ENCODE measurements at places on chromosomes 5 and 9.
A peak's percentile ranks its signal among the peaks of the same experiment; 100 is the strongest.

GRCh38 chr5:74179179-74179578, 461.3 kb downstream of the ENC1 start:
- DNase-seq = peak; percentile 48

DNA sequence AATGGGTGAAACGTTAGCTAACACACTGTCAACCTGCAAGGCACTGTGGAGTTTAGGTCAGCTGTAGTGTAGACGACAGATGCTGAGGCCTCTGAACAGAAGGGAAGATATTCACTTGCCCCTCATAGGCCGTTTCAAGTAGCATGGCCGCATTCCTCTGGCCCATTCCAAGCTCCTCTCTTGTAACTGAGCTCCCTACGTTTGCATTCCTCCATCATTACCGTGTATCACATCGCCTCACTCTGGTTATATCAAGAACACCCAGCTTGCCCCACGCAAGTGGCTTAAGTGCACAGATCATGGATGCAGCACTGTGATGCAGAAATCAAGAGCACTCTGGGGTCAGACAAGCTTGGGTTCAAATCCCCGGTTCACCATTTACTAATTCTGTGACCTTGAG, 43.3 kb downstream of the PRELID2 start:
- no peak for DNase-seq

DNA sequence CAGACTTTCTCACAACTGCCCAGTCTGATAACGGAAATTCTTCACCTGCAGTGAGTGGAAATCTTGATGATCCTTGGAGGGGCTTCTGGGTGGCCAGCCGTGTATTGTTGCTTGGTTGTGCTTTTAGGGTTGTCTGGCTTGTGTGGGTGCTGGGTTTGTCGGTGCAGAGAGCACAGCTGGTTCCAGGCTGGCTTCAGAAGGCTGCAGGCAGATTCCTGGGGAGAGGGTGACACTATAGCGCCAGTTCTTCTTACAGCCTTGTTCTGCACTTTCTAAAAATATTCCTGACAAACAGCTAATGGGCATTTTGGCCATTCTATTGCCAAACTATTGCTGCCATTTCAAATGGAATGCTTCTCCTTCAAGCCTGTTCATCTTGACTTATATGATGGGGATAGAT, 99.3 kb downstream of the PDZD2 start:
- DNase-seq = no peak

DNA sequence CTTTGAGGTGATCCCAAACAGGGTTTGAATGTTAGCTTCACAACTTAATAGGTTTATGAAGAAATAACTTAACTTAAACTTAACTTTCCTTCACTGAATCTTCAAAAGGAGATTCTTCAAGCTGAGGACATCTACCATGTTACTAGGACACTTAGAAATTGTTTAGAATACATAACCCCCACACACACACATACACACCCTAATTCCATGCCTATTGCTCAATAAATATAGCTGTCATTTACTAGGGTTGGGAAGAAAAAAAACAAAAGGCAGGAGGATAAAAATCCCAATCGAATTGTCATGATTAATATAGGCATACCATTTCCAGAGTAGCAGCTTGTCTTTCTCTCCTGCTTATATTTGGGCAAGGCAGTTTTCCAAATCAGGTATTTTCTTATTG, 68.3 kb downstream of the ALDH1A1 start:
- DNase-seq = no peak

DNA sequence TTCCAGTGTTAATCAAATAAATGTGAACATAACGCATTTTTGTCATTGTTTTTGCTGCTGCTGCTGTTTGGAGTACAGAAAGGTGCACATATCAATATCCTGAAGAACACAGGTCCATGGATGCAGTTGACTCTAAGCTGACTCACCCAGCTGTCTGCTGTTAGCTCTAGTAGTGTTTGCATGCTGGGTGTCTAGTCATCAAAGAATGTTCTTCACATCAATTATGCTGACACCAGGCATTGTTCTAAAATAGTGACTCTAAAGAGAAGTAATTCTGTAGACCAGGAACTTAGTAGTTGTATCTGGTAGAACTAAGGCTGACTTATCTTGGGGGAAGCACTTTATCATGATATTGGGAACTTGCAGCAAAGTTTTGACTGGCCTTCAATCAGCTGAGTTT, 55.7 kb upstream of the DPYSL3 start:
- no peak for DNase-seq

- no peak for DNase-seq
Measured at GRCh38 chr9:127522727-127523126, 71.4 kb downstream of the LRSAM1 start.

DNA sequence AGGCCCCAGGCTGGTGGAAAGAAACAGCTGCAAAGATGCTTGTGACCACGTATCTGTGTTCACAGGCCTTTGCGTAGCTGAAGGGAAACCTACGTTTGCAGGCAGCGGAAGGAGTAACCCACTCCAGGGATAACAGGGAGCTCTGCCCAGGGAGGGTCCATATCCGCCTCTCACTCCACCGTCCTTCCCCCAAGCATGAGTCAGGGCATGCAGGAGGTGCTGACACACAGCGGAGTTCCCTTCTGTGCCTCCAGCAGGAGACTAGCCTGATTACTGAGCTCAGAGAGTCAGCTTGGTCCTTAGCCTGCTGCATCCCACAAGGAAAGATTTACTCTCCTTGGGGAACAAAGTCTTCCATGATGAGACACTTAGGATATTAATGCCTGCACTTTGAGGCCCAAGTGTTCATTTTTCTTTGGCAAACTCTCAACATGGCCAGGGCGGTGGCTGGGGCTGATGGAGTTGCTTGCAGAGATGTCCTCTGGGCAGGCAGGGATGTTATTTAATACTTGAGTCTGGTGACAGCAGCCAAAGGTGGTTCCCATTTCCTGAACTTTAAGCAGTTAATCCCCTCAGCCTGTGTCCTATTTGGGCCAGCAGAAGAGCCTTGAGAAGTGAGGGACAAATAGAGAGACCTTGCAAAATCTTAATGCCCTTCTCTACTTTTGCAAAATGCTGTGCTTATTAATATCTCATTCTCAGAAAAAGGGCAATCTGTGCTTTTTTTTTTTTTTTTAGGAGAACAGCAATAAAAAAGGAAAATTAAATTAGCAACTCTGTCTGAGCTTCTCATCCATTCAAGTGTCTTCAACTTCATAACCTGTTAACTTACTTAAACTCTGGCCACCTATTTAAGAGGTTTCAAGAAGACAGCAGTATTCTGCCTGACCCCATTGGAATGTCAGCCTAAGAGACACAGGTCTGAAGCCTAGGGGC, 222.1 kb downstream of the HSPA4 start:
- peak; percentile 7 for DNase-seq
